ENCODE measurements at places on chromosomes 13 and 19. TPM values are rescaled to one million over a fixed set of nuclear protein-coding genes. Genes with fewer than 3 reads are reported as not detected.

The CYP4F2 gene
- total RNA-seq: 0.24 TPM

The DIRAS1 gene
- total RNA-seq: 0.07 TPM

GRCh38 chr19:18701250-18701608 lies 17.7 kb downstream of the CRTC1 start:
- no peaks in the 10 kb centered on the region for H3K27me3 ChIP-seq
- no peak for DNase-seq
- no peaks in the 10 kb centered on the region for H3K36me3 ChIP-seq
- H3K4me3 ChIP-seq: peak overlapping the region; percentile 53
- H3K27ac ChIP-seq: no peak overlapping the region

DNA sequence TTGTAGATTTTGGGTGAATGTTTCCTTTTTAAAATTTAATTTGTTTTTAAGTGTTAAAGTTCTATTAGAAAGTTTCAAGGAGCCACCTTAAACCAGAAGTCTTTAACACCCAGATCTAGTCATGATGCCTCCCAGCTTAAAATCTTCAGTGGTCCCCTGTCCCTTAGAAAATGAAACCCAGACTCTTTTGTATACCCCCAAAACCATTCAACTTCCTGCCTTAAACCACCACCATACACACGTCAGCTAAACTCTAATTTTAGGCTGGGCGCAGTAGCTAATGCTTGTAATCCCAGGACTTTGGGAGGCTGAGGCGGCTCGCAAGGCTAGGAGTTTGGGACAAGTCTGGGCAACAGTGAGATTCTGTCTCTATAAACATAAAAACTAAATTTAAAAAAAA lies 37.9 kb downstream of the N4BP2L1 start:
- no peak overlapping the region for H3K4me3 ChIP-seq
- peaks cover 14% of the 10 kb centered on the region for H3K36me3 ChIP-seq
- H3K27me3 ChIP-seq: no peaks in the 10 kb centered on the region
- DNase-seq: no peak
- peaks cover 3% of the 10 kb centered on the region for H3K4me1 ChIP-seq

GRCh38 chr19:43526884-43527859 lies at the start of gene ETHE1:
Gene ETHE1 (minus strand): TSS chr19:43527201. CDS start chr19:43527177, 24 bp downstream.
- peak; percentile 73 for DNase-seq
- no peaks in the 10 kb centered on the region for H3K27me3 ChIP-seq
- peaks cover 22% of the 10 kb centered on the region for H3K4me1 ChIP-seq
- H3K27ac ChIP-seq: peak within 1 kb of the TSS; percentile 96
- peaks cover 3% of the 10 kb centered on the region for H3K36me3 ChIP-seq
- peak within 1 kb of the TSS; percentile 97 for H3K4me3 ChIP-seq

GRCh38 chr13:94342436-94343242 lies 136.8 kb downstream of the DCT start:
- H3K27ac ChIP-seq: no peak overlapping the region
- H3K4me1 ChIP-seq: peaks cover 21% of the 10 kb centered on the region
- H3K36me3 ChIP-seq: no peaks in the 10 kb centered on the region

- H3K27ac ChIP-seq: no peak overlapping the region
- no peaks in the 10 kb centered on the region for H3K36me3 ChIP-seq
- H3K27me3 ChIP-seq: peaks cover 18% of the 10 kb centered on the region
- no peak for DNase-seq
- no peaks in the 10 kb centered on the region for H3K4me1 ChIP-seq
- no peak overlapping the region for H3K4me3 ChIP-seq
Observed at GRCh38 chr13:101785858-101786257, 333.4 kb downstream of the ITGBL1 start.

DNA sequence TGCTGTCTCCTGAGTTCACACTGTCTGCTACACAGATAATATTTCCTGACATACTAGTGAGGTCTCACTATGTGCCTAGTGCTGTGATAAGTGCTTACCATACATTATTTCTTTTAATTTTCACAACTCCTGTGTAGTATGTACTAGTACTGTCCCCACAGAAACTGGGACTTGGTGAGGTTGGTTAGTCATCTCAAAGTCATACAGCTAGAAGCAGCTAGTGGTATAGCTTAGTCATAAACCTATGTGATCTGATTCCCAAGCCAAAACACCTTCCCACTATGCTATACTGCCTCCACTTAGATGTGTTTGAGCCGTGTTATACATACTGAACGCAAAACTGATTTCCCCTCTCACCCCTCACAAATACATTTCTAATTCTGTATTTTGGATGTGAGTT lies 10.5 kb downstream of the MTMR6 start:
- H3K4me3 ChIP-seq: no peak overlapping the region
- peak; percentile 41 for DNase-seq
- no peak overlapping the region for H3K27ac ChIP-seq
- H3K4me1 ChIP-seq: peaks cover 49% of the 10 kb centered on the region

- no peaks in the 10 kb centered on the region for H3K27me3 ChIP-seq
- no peak overlapping the region for H3K4me3 ChIP-seq
- H3K27ac ChIP-seq: no peak overlapping the region
Observed at GRCh38 chr13:100532836-100533435, 55.7 kb downstream of the GGACT start.

DNA sequence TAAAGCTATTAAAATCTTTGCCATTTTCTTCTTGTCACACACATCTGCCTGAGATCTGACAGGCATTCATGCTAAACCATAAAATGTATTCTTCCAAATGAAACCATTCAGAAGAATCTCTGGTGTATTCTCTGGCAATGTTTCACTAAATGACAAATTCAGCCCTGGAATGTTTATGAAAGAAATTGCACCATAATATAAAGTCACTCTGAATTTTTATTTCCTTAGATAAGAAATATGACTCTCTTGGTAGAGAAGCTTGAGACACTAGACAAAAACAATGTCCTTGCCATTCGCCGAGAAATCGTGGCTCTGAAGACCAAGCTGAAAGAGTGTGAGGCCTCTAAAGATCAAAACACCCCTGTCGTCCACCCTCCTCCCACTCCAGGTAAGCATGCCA lies 14.3 kb downstream of the OLFM4 start:
- no peak overlapping the region for H3K27ac ChIP-seq
- peaks cover 3% of the 10 kb centered on the region for H3K27me3 ChIP-seq
- no peak for DNase-seq
